ENCODE measurements at places on chromosomes 3 and 15.
A peak's percentile ranks its signal among the peaks of the same experiment; 100 is the strongest.

DNA sequence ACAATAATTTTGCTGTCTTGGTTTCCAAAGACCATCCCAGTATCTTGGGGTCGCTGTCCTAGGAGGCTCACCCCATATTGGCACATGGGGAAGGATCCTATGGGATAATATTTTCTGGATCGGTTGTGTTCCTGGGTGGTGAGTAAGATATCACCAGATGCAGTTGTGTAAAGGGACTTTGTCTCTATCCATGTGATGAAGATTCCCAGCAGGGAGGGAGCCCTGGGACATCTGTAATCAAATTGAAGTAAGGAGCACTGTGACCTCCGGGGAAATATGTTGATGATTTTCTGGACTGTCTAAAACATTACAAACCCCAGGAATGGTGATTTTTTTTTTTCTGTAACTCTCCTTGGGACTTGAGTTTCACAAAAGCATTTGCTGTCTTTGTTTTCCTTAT, 36.2 kb upstream of the LRTM1 start:
- DNase-seq = no peak

DNA sequence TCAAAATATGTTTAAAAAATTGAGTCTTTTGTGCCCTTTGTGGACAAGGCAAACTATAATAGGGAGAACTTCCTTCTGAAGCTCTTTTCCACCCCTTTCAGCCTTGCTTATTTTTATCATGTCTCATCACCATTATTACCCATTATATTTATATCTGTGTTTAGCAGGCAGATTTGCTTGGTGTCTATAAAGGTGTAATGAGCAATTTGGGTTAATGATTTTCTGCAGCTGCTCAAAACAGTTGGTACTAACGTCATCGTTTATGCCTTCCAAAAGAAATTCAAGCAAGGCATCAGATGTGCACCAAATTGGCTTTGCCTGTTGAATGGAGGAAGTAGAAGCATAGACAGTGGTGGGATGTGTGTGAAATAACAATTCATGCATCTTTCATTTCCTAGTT, 483.7 kb upstream of the SGO1 start:
- DNase-seq = no peak

DNA sequence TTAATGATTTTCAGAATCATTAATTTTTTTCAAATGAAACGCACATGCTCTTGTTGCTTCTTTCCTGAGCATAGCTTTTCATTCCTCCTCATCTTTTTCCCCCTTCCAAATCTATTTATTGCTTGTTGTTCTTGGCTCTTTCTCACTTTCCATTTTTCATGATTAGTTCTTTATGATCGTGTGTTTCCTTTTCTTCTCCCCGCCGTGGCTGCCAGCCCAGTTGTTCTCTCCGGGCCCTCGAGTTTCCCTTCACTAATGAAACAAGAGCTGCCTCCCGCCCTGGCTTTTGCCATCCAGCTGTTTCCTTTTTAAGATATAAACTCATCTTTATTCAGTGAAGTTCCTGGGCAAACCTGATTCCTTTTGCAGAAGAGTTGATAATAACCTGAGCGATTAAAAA, 170.2 kb upstream of the NR2F2 start:
- peak; percentile 64 for DNase-seq

DNA sequence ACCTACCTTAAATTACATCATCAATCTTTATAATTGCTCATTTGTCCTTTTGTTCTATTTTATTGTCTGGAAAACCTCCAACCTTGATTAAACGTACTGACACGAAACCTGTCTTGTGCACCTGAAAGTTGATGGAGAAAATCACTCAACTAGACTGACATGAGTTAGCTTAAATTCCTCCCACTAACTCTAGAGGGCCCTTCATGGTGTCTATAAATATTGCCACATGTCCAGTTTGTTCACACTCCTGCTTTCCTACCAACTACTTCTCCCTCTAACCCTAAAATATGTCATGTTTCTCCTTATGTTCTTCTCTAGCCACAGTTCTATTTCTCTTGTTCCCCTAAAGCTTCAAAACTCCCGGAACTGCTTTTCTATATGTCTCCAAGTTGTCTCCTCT, 59.8 kb upstream of the SGO1 start:
- no peak for DNase-seq

DNA sequence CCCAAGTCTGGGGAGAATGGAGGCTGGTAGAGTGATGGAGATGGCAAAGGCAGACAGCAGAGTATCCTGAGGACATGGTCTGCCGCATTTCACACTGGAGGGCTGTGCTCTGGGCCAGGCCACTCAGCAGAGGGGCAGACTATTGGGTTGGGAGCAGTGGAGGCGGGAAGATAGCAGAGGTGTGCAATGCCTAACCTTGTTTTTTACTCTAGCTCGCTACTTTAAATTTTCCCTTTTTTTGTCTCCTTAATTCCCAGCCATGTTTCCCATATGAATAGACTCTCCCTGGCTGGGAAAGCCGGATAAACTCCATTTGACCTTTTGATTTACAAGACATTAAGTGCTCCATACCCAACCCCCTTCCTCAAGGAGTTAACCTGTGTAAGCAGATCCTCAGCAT, 33.5 kb upstream of the ST6GAL1 start:
- DNase-seq = no peak

- no peak for DNase-seq
Measured at GRCh38 chr3:17737591-17737990, 4.8 kb downstream of the TBC1D5 start.

GRCh38 chr3:64133987-64134386, 91.3 kb downstream of the PRICKLE2 start:
- no peak for DNase-seq

DNA sequence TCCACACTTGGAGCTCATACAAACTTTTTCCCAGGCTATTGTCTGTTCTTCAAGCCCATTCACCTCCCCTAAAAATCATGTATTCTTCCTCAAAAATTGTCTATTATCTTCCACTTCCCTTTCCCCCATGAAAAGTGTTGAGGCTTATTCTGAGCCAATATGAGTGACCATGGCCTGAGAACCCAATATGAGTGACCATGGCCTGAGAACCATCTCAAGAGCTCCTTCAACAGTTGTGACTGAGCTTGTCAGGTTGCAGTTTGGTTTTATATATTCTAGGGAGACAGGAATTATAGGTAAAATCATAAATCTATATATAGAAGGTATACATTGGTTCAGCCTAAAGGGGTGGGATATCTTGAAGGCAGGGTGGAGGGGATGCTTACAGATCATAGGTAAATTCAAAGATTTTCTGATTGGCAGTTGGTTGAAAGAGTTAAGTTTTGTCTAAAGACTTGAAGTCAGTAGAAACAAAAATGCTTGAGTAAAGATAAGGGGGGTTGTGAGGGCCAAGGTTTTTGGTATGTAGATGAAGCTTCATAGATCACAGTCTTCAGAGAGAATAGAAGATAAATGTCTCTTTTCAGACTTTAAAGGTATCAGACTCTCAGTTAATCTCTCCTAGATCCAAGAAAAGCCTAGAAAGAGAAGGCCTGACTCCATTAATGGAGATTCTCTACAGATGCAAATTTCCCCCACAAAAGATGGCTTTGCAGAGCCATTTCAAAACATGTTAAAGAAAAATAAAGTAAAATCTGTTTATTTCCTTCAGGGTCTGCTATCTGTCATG, 95.8 kb downstream of the TGFBR2 start:
- DNase-seq = no peak

- no peak for DNase-seq
Measured at GRCh38 chr3:139439278-139439677, 37.0 kb downstream of the RBP2 start.

DNA sequence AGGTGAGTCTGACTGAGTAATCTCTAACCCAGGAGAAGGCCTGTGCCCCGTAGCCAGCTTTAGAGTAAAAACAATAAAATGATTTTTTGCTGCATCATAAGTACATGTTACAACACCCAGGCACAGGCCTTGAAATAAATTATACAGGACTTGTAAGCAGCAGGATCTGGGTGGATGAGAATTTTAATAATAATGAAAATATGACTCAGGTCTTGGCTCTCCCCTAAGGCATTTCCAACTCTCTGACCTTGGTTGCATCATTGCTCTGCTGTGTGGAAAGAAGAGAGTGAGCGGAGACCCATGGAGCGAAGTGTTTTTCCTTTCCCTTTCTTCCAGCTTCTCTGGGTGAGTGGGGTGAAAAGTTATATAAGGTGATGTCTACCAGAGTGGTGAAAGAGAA, 44.6 kb downstream of the EOMES start:
- no peak for DNase-seq

DNA sequence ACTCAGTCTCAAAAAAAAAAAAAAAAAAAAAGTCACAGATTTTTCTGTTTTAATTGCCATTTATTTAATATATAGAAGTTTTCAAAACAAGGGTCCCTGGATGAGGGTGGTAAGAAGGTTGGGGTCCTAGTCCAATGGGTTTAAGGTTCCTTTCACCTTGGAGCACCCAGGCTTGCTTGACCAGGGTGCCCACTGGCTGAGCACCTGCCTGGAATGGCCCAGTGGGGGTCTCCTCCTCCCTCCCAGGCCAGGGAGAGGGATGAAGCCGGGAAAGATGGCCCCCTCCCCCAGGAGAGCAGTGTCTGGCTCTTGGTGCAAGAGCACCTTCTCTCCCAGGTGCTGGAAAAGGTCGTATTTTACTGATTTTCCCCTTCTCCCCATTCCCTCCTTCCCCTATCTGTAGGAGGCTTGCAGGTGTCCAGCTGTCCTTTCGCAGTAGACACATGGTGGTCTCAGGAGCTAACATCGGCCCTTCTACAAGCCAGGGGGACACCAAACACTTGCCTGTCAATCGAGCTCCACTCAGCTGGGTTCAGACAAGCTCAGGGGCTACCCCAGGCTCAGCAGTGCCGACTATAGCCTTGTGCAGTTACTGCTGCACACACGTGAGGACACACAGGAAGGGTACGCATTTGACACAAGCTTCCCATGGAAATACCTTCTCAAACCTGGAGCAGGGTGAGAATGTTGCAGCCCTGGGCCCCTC, 112.3 kb upstream of the KLF13 start:
- DNase-seq = no peak

GRCh38 chr3:18417904-18418572, 7.1 kb downstream of the SATB1 start:
- no peak for DNase-seq

DNA sequence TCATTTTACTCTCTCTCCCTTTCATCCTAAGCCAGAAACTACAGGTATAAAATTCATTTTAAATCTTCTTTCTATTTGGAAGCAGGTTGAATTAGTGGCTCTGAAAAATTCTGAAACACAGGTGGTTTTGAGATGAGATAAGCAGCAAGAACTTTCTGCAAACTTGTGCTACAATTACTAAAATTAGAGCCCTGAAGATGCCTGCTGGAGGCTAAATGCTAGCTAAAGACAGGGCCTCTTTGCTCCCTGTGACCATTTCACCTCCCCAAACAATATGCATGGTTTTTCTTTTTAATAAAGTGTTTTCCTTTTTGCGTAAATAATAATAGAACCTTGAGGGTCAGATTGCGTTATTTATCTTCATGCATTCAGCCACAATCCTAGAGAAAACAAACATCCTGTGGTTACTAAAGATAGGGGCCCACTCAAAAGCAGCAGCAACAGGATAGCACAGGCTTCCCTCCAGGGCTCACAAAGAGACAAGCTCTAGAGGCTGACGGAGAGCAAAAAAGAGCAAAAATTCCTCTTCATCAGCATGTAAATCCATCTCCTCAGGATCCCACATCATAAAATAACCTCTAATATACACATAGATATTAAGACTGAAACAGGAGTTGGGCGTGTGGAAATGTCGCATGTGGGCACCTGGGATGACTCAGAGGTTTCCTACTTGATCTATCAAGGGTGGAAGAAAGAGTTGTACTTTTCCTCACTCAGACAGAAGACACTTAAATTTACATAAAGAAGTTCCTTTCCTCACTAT, 26.5 kb upstream of the CP start:
- no peak for DNase-seq

GRCh38 chr15:26070095-26070532, 207.0 kb upstream of the ATP10A start:
- no peak for DNase-seq

GRCh38 chr3:9776896-9777693, 7.3 kb upstream of the CAMK1 start:
- no peak for DNase-seq

- no peak for DNase-seq
Measured at GRCh38 chr3:189754356-189754755, 123.2 kb downstream of the TP63 start.

DNA sequence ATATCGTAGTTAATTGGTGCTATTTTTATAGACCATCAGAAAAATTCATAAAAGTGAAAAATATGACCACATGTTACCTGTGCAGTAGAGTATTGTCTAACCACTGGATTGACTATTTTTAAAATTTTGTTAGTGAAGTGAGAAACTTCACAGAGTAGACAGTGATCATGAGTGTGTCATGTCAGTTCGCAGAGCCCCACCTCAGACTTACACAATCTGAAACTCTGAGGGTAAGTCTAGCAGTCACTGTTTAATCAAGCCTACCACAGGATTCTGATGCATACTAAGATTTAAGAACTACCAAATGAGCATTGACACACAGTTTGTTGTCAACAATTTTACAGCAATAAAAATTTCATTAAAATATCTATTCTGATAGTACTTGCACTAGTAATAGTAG, 552.9 kb upstream of the SUCLG2 start:
- DNase-seq = no peak

DNA sequence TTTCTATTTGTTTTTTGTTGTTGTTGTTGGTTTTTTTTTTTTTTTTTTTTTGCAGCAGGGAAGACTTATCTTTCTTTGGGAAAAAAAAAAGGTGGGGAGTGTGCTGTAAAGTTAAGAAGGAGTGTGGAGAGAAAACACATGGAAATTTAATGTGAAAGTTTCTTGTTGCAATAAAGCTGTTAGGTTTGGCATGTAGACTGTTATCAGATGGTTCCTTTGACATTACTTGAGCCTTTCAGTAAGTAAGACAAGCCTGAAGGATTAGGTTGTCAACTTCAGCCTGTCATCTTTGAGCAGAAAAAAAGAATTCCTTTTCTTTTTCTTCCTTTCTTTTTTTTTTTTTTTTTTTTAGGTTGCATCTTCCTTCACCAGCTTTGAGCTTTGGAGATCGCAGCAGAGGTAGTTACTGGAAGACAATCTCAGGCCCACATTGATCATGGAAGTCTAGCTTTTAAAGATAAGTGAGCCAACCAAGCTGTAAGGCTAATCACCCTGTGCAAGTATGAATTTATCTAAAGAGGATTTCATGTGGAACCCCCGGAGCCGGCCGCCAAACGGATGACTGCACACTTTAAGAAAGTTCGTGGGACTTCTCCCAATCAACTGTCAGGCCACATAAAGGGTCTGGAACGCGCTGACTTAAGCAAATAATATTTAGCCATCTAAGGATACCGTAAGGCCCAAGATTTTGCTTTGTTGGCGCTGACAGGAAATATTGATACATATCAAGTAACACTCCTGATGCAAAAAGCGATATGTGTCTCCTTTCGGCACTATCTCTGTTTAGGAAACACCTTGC, 1040.1 kb upstream of the NR2F2 start:
- no peak for DNase-seq

Measured in A673 (cell line).